ENCODE measurements at places on chromosomes 2 and 18.

GRCh38 chr2:74991977-74992376 is 33.5 kb downstream of the POLE4 start:
- DNase-seq: no peak

GRCh38 chr2:36492216-36492945 is 105.6 kb downstream of the FEZ2 start:
- no peak for DNase-seq

GRCh38 chr2:28736034-28736433 is 15.6 kb upstream of the PPP1CB start:
- DNase-seq: no peak

DNA sequence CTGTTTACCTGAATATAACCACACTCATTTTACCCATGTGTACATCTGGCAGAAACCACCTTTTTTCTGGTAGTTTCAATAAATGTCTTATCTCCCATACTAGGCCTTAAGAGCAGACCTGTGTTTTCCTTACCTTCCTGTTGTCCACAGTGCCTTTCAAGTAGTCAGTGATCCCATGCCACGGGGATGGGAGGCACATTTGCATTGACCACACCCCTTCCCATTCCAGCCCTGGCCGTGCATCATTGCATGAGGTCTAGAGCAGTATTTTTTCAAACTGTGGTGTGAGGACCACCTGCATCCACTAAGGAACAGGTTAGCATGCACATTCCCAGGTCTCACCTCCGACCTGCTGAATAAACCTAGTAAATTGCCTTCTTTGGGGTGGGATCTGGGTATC is 165.2 kb upstream of the FOSL2 start:
- no peak for DNase-seq

- no peak for DNase-seq
These were observed 17.0 kb upstream of the MGAT4A start for GRCh38 chr2:98747888-98748287.

DNA sequence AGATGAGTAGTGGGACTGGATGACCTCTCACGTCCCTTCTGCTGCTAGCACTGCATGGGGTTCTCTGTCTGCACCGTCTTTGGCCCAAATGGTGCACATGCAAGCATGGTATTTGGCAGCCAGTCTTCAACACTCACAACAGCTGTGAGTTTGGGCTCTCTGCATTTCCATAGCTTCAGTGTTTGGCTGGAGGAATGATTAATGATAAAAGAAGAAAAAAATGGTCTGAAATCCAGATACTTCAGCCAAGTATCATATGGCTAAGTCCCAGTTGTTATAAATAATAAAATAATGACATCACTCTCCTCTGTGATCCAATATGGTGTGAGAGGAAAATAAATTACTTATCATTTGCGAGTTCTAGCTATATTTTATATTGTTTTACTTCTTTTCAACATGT is 173.3 kb downstream of the DCDC2C start:
- DNase-seq: no peak

GRCh38 chr2:226211439-226211838 is 588.2 kb downstream of the IRS1 start:
- no peak for DNase-seq

- no peak for DNase-seq
These were observed 1049.3 kb upstream of the CDH2 start for GRCh38 chr18:29226213-29226612.

GRCh38 chr2:191748059-191748461 is 70.1 kb downstream of the NABP1 start:
- DNase-seq: no peak

All from stimulated activated CD4-positive, alpha-beta T cell treated with anti-CD3 and anti-CD28 coated beads, Interleukin-15, amount 100 ng/mL, for 48 hours (primary cell).